Stimulated activated CD4-positive, alpha-beta T cell treated with anti-CD3 and anti-CD28 coated beads, Interleukin-12 subunit alpha, Interleukin-12 subunit beta, amount 100 ng/mL, for 48 hours (primary cell): ENCODE measurements at places on chromosomes 16 and 17.

DNA sequence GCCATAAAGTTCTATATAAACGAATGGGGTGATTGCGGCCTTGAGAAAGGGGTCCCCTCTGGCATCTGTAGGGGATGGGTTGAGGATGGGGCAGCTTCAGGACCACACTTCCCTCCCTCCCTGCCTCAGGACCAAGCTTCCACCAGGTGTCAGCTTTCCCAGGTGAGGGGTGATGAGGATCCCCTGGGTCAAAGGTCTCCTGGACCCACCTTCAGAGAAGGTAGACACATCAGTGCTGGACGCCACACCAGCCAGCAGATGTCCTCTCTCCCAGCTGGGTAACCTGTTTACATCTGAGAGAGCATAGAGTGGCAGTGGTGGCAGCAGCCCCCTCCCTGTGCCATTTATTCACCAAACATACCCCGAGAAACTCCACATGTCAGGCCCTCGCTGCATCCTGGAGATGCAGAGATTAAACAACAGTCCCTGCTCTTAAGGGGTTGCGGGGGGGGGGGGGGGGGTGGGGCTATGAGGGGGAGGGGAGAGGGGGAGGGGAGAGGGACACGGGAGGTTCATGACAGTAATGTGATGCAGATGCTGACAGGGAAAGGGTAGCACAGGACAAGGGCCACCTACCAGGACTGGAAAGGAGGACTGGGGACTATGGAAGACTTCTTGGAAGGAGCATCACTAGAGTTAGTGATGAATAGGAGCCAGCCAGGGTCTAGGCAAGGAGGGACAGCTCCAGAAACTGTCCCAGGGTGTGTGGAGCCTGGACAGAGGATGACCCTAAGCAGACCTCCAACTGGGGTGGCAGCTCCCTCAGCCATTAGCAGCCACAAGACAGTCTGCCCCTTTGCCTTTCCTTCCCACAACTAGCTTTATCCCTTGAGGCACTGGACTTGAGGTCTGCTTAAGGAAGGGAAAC lies 5.0 kb downstream of the PROCA1 start:
- no peak for DNase-seq

DNA sequence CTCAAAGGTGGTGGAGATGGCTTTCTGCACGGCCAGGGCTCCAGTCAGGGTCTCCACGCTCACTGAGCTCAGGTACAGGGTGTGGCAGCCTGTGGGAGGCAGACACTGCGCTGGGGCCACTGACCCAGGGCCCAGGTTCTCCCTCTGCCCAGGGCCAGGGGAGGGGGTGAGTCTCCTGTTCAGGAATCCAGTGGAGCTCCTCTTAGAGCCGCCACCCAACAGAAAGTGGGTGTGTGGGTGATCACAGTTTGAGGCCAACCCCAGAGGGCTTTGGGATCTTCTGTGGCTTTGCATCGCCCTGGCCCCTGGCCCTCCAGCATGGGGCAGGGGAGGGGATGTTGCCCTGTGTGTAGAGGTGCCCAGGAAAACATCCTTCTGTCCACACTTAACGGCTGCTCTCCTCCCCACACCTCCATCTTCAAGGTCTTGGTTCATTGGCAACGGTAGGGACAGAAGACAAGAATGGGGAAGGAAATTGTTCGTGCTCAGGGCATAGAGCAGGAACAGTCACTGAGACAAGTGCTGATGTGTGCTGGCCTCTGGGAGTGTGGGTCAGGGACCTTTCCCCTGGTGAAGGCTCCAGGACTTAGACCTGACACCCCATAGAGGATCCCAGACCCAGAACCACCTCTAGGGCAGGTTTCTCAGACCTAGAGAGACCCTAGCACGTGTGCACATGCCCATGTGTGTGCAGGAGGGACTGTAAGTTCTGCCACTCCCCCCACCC lies 21.5 kb downstream of the TNS4 start:
- no peak for DNase-seq

DNA sequence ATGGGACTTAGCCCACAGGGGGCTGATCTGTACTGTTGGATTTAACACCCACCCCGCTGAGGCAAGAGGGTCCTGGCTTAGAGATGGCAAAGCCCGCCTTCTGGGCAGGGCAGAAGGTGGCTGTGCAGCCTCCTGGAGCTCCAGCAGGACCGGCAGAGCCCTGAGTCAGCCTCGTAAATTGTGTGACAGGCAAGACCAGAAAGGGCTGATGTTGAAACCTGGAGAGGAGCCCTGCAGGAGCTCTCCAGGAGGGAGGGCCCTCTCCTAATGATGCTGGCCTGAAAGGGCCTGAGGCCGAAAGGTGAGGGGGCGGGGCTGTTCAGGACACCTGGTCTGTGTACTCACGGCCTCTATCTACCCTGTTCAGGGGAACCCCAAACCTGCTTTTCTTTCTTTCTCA lies 22.5 kb upstream of the MYO15B start:
- no peak for DNase-seq

GRCh38 chr16:12902511-12903372 lies 1.3 kb downstream of the SHISA9 start:
- DNase-seq, result no peak

DNA sequence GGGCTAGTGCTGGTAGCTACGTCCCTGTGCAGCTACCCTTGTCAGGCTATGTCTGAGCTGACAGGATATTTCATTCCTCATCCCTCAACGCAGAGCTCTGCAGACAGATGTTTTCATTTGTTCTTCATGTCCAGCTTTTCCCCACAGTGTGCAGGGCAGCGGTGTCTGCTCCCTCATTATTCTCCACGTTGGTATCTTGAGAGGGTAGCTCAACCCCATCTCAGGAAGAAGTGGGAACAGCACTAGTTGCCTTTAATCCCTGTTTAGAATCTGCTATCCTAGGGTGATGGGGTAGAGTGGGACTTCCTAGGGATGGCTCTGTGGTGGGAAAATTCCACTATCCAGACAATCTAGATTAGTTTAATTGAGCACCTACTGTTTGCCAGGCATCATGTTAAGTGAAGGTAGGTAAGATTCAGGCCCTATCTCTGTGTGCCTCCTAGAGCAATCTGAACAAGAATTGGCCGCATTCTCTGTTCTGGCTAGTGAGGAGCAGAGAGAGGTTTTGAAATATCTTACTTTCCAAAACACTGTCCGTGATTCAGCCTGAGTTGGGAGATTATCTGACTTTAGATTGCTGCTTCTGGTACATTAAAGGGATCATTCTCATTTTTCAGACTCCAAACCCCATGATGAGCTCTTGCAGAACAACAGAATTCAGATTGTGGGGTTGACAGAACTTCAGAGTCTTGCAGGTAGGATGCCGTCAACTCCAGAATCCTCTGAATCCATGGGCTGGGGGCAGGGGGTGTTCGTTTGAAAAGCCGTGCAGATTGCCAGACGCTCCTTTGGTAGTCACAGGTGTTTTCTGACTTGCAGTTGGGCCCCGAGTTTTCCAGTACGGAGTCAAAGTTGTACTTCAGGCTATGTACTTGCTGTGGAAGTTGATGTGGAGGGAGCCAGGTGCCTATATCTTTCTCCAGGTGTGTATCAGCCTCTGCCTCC lies 963 bp downstream of the ALG1 start:
- DNase-seq, result no peak
